CD4-positive, alpha-beta T cell treated with Interleukin-6 at 100 ng/mL for 8 hours (primary cell): ENCODE measurements at places on chromosomes 6 and 20.

DNA sequence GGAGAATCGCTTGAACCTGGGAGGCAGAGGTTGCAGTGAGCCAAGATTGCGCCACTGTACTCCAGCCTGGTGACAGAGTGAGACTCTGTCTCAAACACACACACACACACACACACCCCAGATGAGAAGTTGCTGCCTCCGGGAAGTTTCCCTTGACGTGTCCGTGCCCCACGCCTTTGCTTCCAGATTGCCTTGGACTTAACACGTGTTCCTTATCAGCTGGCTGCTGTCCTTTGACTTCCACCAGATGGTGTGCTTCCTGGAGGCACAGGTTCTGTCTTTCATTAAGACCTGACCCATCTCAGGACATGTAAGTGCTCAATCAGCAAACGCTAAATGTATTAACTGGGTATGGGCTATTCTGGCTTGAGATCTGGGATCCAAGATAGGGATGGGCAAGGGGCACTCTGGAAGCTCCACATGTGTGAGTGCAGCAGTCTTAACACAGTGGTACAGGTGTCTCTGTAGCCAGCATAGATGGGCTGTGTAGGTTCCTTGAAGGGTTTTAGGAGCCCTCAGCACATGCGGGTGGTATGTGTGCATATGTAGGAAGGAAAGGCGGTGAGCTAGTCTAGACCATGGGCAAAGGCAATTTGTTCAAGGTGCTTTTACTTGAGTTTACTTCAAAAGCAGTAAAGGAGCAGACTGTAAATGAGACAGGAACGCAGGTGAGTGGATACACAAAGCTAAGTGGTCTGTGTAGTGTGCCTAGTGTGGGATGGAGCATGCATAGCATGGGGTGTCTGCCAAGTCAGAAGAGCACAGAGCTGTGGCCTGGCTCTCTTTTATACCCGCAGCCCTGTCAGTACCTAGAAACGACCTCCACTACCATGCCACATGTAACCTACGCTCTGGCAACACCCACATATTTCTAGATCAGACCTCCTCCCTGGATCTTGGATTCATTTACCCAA, 11.6 kb downstream of the PIGT start:
- DNase-seq: no peak

DNA sequence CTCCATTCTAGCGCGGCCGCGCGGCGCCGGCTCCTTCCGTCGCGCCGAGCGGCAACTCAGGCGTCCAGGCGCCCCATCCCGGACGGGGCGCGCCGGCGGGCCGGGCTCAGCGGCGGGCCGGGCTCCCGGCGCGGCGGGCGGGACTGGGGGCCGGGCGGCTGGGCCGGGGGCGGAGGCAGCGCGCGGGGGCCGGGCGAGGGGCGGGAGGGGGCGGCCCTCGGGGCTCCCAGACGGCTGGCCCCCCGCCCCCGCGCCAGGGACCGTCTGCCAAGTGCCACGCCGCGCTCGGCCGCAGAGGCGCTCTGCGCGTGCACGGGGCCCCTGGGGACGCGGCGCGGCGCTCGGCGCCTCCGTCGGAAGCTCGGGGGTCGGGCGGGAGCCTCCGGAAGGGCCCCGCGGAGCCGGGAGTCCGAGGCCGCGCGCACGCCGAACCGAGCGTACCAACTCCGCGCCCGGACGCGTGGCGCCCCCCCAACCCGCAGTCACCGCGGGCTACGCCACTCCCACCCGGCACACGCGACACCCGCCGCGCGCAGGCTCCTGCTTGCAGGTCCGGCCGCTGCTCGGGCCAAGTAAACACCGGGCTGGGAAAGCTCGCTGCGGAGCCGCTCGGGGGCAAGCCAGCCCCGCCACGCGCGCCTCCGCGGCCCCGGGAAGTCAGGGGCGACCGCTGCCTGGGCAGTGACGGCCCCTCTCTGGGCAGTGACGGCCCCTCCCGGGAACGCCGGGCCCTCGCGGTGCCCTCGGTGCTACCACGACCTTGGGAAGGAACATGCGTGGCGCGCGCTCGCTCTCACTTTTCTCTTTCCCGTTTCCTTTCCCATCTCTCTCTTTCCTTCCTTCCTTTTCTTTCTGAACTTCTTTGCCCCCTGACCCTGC, at the start of gene PREX1:
PREX1 (minus strand) TSS at position 145 of the 879 bp plus-strand sequence; CDS start at position 6, 139 bp downstream.
- DNase-seq: peak; percentile 78

GRCh38 chr6:142350309-142350708, 48.5 kb downstream of the ADGRG6 start:
- no peak for DNase-seq

DNA sequence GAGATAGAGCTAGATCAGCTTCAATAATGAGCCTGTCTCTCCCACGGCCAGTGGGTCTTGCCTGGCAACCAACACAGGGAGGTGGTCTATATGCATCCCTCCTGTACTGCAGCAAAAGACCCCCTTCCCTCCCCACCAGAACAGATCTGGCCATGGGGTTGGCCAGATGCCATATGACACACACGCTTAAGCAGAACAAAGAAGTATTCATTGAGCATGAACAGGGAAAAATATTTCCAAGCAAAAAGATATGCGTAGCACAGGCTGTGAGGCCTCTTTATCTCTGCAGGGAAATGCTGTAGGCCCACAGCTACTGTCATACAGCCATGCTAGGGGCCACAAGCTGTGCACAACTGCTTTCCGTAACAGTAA, 73.4 kb upstream of the NRSN1 start:
- DNase-seq: no peak

DNA sequence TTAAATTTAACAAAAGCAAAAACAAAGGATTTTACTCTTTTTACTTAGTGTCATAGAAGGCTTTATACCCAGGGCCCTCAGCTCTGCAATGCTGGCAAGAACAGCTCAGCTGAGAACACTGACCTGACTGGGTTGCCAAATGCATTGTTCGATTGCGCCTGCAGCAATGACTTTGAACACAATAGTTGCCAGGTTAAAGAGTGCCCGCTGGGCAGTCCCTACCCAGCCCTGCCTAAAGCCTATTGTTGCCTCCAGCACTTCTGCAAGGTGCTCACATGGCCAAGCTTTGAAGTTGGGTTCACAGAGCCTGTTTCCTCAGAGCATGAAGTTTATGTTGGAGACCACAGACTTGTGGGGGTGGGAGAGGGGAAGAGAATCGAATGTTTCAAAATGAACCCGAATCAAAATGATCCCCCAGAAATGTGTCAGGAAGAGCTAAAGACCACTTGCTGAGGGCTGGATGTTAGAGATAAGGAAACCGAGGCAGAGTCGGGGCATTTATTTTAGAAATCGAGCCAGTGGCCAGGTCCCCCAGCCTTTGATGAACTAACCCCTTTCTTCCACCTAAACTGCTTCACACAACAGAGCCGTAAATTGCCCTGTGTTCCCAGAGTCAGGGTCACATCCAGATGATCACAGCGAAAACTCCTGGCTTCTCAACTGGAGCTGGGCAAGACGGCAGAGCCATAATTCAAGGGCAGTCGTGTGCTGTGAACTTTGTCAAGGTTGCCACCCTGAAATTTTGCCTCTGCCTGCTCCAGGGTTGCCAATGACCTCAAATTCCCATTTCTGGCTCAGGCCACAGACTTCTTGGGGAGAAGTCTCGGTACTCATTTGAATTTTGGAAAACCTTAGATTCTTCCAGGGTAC, 55.0 kb downstream of the FOXA2 start:
- DNase-seq: no peak
